ENCODE measurements at places on chromosomes 16 and 17.

DNA sequence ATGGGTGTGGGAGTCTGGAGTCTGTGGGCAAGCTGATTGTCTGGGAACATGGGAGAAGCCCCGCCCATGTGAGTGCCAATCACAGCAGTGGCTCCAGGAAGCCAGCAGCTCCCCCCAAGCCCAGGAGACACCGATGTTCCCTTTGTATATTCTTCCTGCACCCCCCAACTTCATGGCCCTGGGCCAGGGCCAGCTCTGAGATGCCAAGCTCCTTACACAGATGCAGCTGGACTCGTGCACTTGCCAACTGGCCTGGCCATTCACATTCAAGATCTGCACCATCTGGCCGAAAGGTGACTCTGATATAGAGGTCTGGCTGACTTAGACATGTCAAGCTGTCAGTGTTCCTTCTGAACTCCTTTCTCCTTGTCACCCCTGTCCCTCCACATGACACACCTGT, 50.5 kb downstream of the CACNG5 start:
- no peak for DNase-seq

GRCh38 chr16:2244926-2245795, 6.2 kb downstream of the ECI1 start:
- no peak for DNase-seq

GRCh38 chr16:22324787-22325597, 27.8 kb downstream of the POLR3E start:
- DNase-seq: no peak

DNA sequence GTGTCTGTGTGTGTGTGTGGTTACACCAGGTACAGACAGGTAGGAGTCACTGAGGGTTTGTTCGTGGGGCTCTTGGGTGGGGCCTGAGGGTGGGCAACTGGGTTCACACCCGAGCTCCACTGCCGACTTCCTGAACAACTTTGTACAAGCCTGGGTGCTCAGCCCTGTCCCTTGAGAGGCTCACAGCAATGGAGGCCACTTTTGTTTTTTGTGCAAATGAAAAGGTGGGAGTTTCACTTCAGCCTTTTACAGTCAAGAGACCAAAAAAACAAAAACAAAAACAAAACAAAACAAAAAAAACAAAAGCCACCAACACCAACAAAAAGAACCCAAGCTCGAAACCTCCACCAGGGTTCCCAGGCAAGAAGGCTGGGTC, 2.4 kb downstream of the RHBDF2 start:
- DNase-seq: no peak

- DNase-seq: no peak
Observed at GRCh38 chr17:66416207-66416940, 114.0 kb downstream of the PRKCA start.
